A549 treated with ZK216348 at 1 μM for 4 hours (cell line): ENCODE measurements at places on chromosomes 1 and 21. TPM values are rescaled to one million over a fixed set of nuclear protein-coding genes. Genes with fewer than 3 reads are reported as not detected.

Gene OR2T33
- total RNA-seq, result not detected in 5 replicates

Gene POGK
- 23.3 to 32.1 TPM (median 29.0 TPM) in 5 replicates for total RNA-seq

Gene ADAMTS5
- total RNA-seq, result not detected in 5 replicates

Gene NPPA
- total RNA-seq, result not detected in 5 replicates

Gene RAB25
- total RNA-seq, result 0.29 to 0.62 TPM (median 0.38 TPM) in 3 of 5 replicates, not detected in the others

Gene TNFAIP8L2
- not detected in 5 replicates for total RNA-seq

Gene ASCL5
- 0.11 to 0.27 TPM (median 0.23 TPM) in 3 of 5 replicates, not detected in the others for total RNA-seq
